ENCODE measurements at places on chromosomes 5 and 9.

DNA sequence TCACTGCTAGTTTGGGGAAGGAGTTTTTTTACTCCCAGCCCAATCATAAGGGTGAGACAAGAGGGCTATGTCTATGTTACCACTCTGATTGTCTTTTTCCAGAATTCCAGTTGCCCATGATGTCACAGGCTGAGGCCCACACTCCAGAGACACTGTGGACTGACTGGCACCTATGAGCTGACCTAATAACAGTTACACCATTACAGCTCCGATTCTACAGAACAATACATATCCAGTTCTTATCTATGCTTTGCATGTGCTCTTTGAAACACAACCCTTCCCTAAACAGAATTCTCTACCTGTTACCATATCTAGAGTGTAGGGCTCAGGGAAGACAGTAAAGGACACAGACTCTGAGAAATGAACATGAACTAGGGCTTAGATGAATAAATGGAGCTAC, 45.7 kb upstream of the ALDOB start:
- no peak for DNase-seq

DNA sequence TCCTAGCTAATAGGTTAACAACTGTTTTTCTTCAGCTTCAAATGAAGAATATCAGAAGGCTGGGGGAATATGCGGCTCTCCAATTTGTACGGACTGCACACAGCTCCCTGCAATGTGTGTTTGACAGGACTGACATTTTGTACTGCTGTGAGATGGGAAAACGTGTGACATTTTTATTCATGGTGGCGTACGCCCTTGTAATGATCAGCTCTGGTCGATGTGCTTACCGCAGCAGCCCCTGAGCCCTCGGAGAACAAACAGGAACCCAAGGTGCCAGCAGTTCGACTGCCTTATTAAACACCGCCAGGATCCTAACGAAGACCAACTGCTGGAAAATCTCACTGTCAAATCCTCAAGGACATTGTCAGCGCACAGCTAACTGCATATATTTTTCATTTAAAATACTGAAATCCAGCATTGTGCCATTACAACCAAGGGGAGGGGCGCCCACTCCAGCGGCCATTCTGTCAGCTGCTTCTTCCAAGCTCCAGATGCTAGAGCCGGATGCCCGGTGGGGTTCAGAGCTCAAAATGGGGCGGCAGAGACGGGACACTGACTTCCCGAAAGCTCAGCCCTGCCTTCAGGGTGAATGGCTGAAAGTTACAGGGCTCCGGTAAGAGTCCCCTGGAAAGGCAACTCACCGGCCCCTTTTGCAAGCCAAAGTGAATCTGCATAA, 66.8 kb downstream of the CRB2 start:
- peak; percentile 39 for DNase-seq

GRCh38 chr9:95073042-95073607, 244.4 kb downstream of the FANCC start:
- DNase-seq = peak; percentile 68

DNA sequence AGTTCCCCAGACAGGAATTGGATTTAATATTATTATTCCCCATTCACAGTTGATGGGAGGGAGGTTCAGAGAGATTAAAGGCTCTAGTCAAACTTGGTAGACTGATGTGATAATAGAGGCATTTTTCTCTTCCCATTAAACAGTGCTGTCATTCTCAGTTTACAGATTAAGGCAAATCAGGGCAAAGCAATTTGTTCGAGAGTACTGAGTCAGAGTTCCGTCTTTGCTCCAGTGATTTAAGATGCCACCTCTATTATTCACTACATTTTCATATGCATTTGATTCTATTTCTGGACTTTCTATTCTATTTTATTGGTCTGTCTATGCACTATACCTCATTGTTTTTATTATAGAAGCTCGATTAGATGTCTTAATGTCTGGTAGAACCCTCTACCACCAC, 201.0 kb upstream of the RAI14 start:
- no peak for DNase-seq

DNA sequence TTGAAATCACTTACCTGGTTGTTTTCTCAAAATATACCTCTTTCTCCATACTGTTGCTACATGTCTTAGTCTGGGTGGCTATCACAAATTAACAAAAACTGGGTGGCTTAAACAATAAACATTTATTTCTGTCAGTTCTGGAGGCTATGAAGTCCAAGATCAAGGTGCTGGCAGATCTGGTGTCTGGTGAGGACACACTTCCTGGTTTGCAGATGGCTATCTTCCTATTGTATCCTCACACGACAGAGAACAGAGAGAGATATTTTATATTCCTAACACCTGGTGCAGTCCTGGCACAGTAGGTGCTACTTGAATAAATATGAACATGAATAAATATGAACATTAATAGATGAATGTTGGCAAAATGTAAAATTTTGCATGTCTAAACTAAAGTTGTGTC, 164.3 kb upstream of the ACOT12 start:
- DNase-seq = no peak

DNA sequence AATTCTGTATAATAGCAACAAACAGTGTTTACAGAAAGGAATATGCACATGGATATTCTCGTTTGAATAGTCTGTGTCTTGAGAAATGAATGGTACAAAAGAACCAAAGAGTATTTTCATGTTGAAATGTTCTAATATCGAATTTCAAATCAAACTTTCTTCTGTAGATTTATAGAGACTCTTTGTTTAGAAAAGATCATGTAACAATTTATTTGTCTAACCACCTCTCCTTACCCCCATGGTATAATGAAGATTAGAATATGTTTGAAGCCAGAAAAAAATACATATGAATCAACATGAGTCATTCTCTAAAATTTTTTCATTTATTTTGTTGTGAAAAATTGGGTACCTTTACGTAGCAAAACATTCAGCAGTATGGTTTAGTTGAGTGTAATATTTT, 285.6 kb downstream of the PRR16 start:
- DNase-seq = no peak

DNA sequence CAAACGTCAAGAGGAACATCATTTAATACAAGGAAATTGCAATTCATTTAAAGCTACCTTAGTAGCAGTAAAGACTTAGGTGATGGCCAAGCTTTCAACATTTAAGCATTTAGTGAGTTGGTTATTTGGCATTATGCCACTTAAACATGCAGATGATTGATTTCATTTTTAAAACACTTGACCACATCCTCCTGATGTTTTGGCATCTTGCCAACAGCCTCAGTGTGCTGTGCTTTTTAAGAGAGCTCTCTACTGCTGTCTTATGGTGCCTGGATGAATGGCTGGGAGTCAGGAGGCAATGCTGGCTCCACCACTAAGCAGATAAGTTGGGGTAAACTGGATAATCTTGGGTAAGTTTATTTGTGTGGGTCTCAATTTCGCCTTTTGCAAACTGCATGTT, 364.5 kb downstream of the MAN2A1 start:
- DNase-seq = peak; percentile 66

DNA sequence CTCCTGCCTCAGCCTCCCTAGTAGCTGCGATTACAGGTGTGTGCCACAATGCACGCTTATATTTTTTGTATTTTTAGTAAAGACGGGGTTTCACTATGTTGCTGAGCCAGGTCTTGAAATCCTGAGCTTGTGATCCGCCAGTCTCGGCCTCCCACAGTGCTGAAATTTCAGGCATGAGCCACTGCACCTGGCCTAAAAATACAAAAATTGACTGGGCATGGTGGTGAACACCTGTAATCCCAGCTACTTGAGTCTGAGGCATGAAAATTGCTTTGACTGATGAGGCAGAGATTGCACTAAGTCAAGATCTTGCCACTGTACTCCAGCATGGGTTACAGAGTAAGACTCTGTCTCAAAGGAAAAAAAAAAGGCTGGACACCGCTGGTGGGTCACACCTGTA, 13.1 kb upstream of the DYNC2I2 start:
- DNase-seq = peak; percentile 4

GRCh38 chr5:42870882-42871418, 59.3 kb upstream of the SELENOP start:
- DNase-seq = no peak

- DNase-seq = peak; percentile 34
These were observed 67.8 kb downstream of the LHX2 start for GRCh38 chr9:124079176-124079925.

- no peak for DNase-seq
These were observed 37.9 kb downstream of the ARPC5L start for GRCh38 chr9:124899845-124900244.

DNA sequence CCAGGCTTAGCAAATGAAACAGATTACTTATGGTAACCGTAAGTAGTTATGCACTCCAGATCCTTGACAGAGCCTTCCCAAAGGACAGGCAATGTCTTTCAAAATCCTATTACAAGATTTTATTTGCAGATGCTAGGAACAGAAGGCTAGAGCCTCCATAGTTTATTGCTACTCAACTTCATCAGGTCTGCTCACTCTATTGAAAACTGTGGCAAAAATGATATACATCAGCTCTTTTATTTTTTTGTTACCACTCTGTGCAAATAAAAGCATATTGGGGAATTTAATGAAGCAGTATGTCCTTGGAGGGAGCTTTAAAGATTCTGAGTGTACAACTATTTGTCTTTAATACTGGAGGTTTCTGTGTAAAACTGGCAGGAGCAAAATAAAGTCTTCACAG, 46.5 kb downstream of the SLC44A1 start:
- no peak for DNase-seq

- no peak for DNase-seq
These were observed 56.2 kb upstream of the ABCA1 start for GRCh38 chr9:104984121-104984520.

DNA sequence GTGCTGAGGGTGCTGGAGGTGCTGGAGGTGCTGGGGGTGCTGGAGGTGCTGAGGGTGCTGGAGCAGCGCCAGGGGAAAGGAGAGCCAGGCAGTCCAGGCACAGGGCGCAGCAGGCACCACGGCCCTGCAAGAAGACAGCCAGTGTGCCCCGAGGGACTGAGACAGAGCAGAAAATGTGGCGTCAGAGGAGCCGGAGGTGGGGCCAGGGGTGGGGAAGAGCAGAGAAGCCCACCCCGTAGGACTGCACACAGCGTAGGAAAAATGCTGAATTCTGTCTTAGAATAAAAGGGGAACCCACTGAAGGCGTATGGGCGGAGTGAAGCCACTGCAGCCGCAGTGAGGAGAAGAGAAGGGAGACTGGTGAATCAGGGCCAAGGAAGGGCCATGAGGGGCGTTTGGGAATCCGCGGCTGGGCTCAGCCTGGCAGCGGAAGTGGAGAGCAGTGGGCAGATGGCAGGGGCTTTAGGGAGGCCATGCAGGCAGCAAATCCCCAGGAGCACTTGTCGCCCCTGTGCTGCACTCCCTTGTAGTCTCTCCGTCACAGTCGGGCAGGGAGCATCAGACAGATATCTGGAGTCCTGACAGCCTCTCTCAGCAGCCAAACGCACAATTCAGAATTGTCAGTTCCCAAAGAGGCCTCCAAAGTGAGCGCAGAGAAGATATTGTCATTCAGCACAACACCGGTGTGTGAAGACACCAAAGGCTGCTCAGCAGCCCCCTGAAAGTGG, 35.9 kb upstream of the LECT2 start:
- no peak for DNase-seq

DNA sequence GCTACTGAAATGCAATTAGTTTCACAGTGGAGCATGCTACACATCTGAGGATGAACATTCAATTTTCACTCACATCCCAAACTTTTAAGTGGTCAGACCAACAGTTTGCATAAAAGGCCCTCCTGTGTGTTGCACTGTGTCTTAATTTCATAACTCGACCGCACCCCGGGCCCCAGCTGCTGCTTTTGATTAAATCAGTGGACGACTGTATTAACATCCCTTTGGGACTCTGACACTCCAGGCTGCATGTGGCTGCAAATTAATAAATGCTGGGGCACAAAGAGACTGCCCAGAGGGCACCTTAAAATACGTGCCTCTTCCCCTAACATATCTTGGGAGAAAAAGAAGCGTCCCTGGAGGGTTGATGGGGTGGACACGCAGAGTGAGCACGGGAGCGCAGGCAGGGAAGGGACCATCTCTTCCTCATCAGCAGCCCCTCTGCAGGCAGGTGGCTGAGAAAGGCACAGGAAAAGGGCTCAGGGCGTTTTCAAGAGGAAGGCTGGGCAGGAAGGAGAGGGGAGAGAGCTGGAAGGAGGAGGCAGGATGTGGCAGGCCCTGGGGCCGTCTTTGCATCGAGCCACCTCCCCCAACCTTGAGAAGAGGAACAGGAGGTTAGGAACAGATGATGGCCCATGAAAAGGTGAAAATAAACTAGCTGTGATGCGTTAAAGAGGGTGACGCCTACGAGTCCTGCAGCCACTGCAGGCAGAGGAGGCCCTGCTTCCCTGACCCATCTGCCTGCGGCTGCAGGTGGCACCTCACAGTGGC, 18.6 kb downstream of the MED10 start:
- no peak for DNase-seq

- DNase-seq = no peak
These were observed 85.3 kb upstream of the ZNF608 start for GRCh38 chr5:124831687-124832240.

DNA sequence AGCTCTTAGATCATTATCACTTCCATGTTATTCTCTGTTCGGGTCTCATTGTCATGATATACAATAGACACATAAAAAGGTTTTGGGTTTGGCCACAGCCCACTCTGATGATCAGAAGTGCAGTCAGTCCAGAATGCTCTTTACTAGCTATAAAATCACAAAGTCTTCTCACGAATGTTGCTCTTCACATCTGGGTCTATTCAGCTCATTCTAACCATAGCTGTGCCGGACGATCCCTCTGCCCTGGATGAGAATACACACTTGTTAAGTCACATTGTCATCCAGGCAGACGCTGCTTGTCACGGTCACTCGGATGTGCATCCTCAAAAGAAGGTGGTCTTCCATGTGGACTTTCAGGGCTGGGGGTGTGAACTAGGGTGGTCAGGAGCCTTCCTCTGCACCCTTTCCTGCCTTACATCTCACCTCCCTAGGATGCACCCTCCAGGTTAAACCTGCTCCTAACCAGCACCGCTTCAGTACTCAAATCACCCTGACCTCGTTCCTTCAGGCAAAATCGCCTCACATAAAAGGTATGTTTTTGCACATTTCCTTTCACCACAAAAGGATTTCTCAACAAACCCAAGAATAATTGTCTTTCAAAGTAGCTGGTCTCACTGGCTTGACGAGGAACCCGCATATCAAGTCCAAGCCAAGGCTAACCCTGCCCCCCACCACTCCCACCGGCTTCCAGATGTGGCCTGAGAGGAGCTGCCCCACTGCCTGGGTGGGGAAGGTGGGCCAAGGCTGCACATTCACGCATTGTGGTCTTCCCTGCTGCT, 21.9 kb downstream of the ANKH start:
- no peak for DNase-seq

Data from sigmoid colon (tissue), 7 donors.